ENCODE measurements at places on chromosomes 2 and 18.

GRCh38 chr2:20378891-20379519 lies 28.4 kb upstream of the PUM2 start:
- no peak for DNase-seq

DNA sequence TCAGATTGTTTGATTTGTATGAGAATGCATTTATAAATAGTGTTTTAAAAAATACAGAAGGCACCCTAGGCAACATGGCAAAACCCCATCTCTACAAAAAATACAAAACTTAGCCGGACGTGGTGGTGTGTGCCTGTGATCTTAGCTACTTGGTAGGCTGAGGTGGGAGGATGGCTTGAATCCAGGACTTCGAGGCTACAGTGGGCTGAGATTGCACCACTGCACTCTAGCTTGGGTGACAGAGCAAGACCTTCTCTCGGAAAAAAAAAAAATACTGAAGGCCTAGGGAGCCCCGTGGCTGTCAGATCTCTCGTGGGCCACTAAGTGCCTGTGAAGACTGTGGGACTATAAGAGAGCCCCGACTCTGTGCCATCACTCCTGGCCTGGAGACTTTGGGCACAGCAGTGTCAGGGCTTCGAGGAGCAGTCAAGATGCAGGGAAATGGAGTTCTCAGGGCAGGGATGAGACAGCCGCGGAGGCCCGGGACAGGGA lies 40.5 kb downstream of the MYO7B start:
- no peak for DNase-seq

- no peak for DNase-seq
These were observed 71.0 kb upstream of the ITM2C start for GRCh38 chr2:230793572-230794359.

DNA sequence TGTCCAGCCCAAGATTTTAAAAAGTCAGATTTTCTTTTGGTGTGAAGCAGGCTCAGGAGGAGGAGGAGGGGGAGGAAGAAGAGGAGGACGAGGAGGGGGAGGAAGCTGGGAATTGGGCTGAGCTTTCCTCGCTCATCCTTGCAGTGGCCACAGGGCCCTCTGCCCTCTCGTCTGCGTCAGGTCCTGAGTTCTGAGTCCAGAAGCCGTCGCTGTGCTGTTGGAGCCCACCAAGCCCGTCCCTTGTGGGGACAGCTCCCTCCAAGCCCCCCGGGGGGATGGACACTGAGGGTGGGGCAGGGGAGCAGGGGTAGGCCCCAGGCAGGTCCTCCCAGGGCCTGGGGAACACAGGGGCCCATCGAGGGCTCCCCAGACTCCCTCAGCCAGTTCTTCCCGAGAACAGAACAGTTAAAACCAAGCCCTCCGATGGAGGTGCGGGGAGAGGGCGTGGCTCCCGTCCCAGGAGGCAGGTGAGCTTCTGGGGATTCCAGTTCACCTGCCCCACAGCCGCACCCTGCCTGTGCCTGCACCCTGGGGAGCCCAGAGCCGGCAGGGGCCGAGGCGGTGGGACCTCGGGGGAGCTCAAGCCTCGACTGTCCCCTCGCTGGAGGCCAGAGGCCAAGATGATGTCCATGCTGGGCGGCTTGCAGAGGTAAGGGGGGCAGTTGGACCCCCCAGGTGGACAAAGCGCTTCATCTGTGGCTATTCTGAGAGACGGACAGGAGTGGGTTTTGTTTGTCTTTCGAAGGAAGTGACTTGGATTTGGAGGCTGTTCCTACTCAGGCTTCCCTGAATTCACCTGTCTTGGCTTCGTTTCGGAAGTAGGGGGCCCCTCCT lies at the start of gene GAL3ST2:
TSS of gene GAL3ST2 (plus strand) at position 487 of the 834 bp plus-strand sequence. CDS start at position 621, 134 bp downstream.
- DNase-seq, result no peak

DNA sequence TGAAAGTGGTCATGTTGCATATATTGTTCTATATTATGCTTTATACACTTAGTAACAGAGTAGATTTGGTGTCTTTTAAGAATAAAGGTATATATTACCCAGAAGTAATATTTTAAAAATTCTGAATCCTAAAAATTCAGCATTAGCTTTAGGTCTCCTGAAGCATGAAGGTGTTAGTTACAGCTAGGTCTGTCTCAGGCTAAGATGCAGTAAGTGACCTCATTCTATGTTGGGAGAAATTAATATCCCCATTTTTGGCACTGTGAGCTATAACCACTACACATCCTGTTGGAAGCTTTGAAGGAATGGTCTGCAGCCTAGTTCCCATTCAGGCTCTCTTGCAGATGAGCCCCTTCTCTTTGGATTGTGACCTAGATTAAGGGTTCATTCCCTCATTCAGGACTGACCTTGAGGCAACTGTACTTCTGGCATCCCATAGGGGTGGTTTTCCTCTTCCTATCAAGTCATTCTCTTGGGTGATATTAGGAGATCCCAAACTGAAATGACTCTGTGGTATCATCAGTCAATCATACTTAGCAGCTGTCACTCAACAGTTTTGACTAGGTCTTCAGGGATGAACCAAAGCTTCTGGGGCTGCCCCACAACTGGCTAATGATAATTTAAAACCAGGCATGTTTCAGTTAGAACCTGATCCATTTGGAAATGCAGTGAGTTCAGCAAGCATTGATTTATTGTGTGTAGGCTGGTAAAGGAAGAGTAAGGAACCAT lies 117.7 kb downstream of the GPD2 start:
- no peak for DNase-seq

DNA sequence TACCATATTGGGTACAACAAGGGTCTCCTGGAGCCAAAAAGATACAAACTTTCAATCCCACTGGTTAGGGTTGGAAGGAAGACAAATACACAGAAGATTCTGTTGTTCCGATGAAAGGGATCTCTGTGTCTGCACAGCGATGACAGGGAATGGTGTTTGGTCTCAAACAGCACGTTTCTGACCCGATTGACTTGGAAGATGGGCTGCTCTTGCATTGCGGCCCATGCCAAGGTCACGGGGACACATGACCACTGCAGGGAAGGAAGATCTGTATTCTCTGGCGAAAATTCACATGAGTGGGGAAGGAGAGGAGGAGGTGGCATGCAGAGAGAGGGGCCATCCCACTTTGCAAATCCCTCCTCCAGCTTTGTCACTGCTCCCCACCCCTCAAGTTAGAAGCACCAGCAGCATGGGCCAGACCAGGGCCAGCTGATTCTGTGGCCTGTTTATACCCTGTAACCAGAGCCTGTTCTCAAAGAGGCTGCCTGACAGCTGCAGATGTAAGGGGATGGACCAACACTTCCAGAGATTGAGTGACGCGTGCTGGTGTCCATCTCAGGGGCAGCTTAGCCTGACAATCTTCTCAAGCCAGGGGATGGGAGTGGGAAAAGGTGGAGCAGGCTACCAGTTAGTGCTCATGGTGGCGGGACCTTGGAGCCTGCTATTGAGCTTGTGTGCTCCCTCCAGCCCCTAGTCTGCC lies 57.2 kb downstream of the TNP1 start:
- DNase-seq, result no peak

DNA sequence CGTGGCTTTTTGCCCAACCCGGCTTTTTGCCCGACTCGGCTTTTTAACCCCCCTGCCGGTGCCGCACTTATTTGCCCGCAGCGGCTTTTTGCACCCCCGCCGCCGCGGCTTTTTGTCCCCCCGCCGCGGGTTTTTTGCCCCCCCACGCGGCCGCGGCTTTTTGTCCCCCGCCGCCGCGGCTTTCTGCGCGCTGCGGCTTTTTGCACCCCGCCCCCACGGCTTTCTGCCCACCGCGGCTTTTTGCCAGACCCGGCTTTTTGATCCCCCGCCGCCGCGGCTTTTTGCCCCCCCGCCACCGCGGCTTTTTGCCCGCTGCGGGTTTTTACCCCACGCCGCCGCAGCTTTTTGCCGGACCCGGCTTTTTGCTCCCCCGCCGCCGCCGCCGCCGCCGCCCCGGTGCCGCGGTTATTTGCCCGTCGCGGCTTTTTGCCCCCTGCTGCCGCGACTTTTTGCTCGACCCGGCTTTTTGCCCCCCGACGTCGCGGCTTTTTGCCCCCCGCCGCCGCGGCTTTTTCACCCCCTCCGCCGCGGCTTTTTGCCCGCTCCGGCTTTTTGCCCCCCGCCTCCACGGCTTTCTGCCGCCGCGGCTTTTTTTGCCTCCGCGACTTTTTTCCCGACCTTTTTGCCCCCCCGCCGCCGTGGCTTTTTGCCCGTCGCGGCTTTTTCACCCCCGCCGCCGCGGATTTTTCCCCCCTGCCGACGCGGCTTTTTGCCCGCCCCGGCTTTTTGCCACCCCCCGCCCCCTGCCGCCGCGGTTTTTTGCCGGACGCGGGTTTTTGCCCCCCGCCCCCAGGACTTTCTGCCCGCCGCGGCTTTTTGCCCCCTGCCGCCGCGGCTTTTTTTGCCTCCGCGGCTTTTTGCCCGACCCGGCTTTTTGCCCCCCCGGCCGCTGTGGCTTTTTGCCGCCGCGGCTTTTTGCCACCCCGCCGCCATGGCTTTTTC lies 2786.5 kb downstream of the RPIA start:
- no peak for DNase-seq

- DNase-seq, result no peak
These were observed 53.3 kb downstream of the ZNF236 start for GRCh38 chr18:76875390-76876325.

GRCh38 chr2:75523313-75524275 lies 37.1 kb downstream of the EVA1A start:
- DNase-seq, result no peak

DNA sequence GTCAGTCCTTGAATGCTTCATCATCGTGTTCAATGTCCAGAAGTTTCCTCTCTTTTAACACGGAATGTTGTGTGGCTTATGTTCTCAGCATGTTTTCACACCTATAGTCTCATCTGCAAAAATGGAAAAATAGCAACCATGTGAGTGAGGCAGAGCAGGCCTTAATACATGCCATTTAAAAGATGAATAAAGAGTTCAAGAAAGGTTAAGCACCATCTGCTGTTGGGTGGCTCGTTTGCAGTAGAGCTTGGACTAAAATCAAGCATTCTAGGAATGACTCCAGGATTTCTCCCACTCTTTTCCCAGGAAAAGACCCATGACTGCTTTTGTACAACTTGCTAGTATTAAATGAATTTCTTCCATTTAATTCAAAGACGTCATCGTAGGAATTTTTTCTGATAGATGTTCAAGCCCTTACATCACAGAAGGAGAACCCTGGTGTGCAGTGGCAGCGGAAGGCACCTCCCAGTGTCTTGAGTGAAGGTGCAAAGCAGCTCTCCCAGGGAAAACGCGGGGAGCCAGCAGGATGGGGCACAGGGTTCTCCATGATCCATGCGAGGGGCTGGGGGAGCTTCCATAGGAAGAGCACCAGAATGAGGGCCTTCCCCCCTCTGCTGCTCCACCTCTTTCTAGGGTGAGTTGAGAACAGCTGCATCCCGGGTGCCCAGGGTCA lies 9.6 kb downstream of the DCDC2C start:
- DNase-seq, result no peak

- DNase-seq, result no peak
These were observed 47.4 kb downstream of the ITGB1BP1 start for GRCh38 chr2:9375857-9376428.

- DNase-seq, result no peak
These were observed 322.7 kb downstream of the NOL4 start for GRCh38 chr18:33901894-33902512.

GRCh38 chr2:1658394-1659151 lies 85.7 kb downstream of the PXDN start:
- DNase-seq, result no peak

DNA sequence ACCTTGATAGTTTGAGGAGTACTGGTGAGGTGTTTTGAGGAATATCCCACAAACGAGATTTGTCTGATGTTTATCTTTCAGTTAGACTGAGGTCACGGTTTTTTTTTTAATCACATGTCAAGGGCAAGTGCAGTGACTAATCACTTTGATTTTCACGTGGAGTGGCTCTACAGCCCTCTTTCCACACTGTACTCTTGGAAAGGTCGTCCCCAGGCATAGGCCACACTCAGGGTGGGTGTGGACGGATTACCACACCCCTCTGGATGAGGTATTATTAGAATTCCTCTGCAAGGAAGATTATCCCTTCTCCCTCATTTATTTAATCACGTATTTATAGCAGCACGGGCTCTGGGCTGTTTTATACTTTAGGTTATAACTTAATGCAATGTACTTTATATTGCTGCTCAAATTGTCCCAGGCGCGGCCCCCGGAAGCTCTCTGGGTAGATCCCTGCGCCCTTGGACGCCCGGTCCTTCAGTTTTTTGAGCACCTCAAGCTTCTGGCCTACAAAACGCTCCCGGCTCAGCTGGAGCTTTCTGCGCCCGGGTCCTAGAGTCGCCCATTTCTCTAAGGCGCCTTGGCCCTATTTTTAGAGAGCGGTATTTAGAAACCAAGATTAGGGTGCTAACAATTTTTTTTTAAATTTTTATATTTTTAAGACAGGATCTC lies 515 bp upstream of the PLEKHB2 start:
- DNase-seq, result no peak

GRCh38 chr2:23905155-23905554 lies 21.8 kb downstream of the ATAD2B start:
- DNase-seq, result no peak

DNA sequence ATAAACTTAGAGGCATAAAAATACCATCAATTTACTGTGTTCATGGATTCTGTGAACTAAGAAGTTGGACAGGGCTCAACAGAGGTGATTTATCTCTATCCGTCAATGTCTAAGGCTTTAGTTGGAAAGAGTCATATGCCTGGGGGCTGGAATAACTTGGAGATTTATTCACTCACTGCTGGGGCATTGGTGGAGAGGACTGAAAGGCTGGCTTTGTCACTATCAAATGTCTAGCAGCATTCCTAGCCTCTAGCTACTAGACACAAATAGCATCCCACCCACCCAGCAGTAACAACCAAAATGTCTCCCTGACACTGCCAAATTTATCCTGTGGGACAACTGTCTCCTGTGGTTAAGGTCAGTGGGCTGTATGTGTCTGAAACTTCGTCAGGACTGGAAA lies 71.0 kb downstream of the EVA1A start:
- no peak for DNase-seq

DNA sequence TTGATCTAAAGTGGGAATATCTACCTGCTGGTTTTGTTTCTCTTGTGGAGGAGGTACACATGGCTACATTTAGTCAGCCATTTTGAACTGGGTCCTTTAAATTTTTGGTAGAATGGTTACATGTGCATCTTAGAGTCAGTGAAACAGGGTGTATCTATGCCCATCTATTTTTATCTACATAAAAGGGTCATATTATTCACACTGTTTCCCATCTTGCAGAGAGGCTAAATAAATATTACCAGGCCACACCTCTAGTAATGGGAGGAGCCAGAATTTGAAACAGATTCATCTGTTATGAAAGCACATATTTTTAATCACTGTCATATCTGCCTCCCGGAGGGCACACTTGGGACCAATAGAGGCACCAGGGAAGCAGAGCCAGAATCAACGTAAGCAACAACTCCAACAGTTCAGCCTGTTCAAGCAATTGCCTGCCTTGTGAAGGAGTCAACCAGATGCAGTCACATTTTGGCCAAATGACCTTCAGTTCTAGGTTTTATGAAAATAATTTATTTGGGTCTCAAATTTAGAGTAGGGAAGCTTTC lies 376.8 kb downstream of the TSN start:
- no peak for DNase-seq

DNA sequence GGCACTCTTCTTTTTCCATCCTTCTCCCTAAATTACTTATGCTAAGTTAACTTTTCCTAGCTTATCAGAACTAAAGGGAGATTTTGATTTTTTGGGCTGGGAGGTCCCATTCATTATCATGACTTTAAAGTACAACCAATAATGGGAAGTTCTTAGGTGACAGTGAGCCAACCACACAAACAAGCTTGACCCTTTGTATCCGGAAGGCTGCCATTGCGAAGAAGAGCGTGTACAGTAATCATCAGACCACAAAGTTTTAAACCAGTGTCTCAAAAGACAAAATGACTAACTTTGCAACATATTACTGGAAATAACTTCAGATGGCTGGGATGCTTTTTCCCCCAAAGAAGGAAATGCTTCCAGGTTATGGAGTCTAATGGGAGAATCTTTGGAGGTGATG lies 298.1 kb downstream of the TGIF1 start:
- DNase-seq, result no peak
